ENCODE measurements at places on chromosomes 5 and 9.

DNA sequence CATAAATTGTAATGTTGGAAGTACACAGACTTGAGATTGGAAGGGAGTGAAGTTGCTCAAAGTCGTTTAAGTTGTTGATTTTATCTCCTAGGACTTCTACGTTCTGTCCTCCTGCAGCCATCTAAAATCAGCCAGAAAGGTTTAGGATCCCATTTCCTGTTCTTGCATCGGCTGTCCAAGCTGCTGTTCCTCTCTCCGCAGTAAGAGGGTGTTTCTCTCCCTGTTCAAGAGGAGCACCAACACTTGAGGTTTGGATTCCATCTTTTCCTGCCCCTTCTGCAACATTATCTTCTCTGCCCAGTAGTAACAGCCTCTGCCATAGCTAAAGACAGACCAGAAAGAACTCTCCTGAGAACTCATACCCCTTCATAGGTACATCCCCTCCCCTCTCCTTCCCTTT lies 373.4 kb downstream of the GADD45G start:
- peak; percentile 47 for DNase-seq

DNA sequence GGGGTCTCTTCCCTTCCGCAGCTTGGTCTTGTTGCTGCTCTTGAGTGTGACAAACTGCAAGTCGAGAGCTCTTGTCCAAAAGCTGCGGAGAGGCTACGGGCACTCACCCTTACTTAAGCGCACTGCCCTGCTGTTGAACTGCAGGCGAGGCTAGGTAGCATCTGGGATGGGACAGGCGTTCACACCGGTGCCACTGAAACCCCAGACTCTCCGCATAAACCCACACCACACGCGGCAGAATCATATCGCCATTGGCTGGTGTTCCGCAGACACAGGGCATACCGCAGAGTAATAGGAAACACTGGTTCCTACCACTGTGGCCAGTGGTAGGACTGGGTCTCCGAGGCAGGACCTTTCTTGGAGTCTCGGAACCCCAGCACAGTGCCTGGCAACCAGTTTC lies 2.2 kb upstream of the NPR3 start:
- no peak for DNase-seq

DNA sequence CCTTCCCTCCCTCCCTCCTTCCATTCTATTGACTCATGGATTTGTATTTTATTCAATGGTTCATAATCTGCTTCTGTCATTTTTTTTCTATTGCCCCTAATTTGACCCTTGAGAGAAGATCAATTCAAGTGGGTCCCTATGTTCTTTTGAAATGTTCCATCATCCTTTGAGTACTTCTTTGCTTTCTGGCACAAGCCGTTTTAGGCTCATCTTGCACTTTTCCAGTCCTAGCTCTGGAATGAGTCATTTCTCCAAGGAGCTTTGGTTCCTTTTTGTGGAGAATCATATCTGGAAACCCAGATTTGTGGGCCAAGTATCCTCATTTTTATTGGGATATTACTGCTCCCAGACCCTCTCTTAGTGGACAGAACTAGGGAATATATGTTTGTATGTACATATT lies 126.8 kb upstream of the PTPN3 start:
- DNase-seq = no peak

DNA sequence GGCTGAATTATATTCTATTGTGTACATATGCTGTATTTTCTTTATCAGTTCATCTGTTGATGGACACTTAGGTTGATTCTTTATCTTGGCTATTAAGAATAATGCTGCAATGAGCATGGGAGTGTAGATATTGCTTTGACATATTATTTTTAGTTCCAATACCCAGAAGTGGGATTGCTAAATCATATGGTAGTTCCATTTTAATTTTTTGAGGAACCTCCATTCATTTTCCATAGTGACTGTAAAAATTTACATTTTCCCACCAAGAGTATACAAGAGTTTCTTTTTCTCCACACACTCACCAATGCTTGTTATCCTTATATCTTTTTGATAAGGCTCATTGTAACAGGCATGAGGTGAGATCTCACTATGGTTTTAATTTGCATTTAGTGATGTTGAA lies 19.4 kb downstream of the JAK2 start:
- DNase-seq = no peak

DNA sequence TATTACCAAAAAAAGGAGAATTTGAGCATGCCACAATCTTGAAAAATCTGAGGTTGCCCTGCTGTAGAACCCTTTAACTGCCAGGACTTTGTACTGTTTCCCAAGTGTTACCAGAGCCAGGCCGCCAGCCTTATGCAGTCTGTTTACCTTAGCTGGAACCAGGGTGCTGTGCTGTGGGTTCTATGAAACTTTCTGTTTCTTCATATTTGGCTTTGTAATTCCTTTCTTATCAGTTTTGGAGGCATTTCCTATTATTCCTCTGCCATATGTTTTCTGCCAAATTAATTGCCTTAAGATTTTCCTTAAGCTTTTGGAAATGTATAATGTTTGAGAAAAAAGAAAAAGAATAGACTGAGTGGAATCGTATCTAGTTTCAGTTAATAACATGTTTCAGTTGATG lies 2.1 kb downstream of the S1PR3 start:
- no peak for DNase-seq

All from G401 (cell line).